ENCODE measurements at places on chromosomes 5 and 9.

- DNase-seq = no peak
Measured at GRCh38 chr9:21527579-21527978, 45.5 kb upstream of the IFNE start.

DNA sequence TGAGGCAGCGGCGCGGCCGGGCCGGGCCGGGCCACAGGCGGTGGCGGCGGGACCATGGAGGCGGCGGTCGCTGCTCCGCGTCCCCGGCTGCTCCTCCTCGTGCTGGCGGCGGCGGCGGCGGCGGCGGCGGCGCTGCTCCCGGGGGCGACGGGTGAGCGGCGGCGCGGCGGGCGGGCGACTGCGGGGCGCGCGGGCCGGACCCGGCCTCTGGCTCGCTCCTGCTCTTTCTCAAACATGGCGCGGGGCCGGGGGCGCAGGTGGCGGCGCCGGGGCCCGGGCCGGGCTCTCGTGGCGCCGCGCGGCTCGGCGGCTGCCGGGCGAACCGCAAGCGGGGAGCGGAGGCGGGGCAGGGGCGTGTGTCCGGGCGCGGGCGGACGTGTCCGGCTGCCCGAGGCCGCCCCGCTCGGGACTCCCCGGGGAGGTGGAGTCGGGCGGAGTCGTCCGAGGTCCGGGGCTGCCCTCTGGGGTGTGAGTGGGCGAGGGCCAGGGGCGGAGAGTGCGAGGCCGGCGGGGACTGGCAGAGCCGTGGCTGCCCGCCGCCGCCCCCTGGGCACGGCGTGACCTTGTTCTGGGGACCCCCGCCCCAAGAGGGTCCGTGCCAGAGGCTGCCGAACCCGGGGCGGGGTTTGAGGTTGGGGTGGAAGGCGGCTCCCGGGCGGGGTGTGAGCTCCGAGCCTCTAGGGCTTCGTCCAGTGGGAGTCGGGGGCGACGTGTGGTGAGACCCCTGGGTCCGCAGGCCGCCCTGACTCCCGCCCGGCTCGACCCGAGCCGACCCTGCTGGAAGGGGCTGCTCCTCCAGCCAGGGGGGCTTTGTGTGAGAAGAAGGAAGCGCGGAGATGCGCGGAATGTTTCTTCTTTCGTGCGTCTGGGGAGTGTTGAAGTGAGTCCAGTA lies 485 bp downstream of the TGFBR1 start:
- DNase-seq = no peak

DNA sequence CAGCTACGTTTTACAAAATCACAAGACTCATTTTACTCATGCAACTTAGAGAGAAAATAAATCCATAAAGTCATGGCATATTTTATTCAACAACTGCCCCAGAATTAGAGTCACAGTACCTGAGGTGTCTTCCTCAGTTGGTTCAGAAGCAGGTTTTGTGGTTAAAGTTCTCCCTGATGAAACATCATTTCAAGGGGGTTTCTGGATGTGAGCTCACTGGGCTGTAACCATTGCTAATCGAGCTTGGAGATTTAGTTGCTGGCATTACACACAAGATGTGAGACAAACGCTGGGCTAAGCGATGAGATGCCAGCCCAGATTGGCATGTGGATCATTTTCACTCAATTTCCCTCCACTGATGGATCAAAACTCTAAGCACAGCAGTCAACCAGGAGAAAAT lies 131.3 kb downstream of the PRELID2 start:
- no peak for DNase-seq

DNA sequence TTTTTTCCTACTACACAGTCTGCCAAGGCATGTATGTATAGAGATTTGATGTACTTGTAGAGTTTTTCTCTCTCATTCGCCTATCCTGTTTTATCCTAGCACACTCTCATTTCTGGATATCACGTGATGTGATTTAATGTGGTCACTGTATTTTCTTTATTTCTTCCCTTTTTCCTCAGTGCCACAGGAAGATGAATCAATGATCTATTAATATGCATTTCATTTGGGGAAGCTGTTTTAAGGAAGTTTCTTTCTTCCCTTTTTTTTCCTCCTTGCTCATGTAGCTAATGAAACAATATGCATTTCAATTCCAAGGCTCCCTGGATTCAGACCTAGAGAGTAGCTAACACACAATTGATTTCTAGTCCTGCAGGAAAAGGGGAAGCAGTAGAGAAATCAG lies 506.3 kb upstream of the WWC1 start:
- DNase-seq = no peak

- no peak for DNase-seq
Measured at GRCh38 chr5:157345485-157345884, 79.6 kb downstream of the CYFIP2 start.

DNA sequence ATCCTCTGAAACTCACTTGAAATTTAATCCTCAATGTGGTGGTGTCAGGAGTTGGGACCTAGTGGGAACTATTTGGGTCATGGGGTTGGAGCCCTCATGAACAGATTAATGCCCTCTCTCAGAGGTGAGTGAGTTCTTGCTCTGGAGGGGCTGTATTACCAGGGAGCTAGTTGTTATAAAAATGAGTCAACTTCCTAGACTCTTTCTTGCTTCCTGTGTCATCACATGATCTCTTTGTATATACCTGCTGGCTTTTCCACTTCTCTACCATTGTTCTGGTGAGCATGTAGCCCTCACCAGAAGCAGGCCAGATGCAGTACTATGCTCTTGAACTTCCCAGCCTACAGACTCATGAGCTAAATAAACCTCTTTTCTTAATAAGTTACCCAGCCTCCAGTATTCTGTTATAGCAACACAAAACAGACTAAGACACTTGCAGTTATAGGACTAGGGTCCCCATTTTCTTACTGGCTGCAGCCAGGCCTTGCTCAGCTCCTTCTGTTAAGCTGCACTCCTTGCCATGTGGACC lies 127.5 kb downstream of the SUSD1 start:
- no peak for DNase-seq

- DNase-seq = no peak
Measured at GRCh38 chr5:40331616-40332015, 348.1 kb upstream of the PTGER4 start.

DNA sequence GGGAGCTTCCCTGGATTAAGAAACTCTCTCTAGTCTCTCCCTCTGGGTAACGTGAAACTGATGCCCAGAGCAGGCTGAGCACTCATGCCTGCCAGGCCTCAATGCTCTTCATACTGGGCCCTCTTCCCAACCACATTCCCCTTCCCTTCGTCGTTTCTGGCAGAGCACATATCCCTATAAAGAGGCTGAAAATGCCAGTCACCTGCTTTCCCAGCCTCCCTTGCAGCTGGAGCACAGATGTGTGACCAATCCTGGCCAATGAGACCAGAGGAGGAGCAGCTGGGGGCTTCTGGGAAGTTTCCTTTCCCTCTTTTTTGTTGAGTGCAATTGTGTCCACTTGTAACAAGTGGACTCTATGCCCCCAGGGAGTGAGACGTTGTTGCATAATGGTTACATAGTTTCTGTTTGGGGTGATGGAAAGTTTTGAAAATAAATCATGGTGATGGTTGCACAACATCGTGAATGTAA lies 30.2 kb upstream of the SMIM23 start:
- DNase-seq = no peak

GRCh38 chr5:167233507-167234220 lies 1057.8 kb upstream of the WWC1 start:
- DNase-seq = no peak

GRCh38 chr9:2568689-2569088 lies 52.9 kb upstream of the VLDLR start:
- no peak for DNase-seq

GRCh38 chr5:161691911-161692310 lies 6.4 kb downstream of the GABRA6 start:
- DNase-seq = no peak

DNA sequence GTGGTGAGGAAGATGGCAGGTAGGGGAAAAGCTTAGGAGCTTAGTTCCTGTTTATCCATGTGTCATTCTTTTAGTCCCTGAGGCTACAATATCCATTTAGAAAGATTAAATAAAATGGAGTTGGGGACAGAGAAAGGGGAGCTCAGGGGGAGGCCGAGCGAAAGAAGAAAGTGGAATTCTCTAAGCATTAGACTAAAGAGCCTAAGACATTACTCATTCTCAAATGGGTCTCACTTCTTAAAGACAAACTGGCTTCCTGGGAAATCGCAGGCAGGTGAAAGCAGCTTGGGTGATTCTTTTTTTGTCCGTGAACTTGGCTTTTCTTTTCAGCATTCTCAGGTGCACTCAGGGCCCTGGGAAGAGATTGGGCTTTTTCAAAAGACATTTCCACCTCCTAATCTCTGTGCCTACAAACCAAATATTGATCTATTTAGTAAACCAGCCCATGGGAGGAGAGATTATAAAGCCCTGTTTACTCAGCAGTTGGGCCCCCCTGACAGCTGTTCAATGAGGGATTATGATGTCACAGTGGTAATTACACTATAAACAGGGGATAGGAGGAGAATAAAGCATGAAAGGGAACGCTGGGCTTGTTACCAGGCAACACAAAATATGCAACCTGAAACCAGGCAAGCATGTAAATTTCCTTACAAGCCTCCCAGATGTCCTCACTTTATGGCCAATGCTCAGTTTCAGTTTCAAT lies 584.0 kb downstream of the ACTL7B start:
- DNase-seq = no peak

- DNase-seq = no peak
Measured at GRCh38 chr5:110159202-110159601, 469.5 kb downstream of the MAN2A1 start.

- no peak for DNase-seq
Measured at GRCh38 chr9:129185991-129186390, 7.9 kb upstream of the IER5L start.

DNA sequence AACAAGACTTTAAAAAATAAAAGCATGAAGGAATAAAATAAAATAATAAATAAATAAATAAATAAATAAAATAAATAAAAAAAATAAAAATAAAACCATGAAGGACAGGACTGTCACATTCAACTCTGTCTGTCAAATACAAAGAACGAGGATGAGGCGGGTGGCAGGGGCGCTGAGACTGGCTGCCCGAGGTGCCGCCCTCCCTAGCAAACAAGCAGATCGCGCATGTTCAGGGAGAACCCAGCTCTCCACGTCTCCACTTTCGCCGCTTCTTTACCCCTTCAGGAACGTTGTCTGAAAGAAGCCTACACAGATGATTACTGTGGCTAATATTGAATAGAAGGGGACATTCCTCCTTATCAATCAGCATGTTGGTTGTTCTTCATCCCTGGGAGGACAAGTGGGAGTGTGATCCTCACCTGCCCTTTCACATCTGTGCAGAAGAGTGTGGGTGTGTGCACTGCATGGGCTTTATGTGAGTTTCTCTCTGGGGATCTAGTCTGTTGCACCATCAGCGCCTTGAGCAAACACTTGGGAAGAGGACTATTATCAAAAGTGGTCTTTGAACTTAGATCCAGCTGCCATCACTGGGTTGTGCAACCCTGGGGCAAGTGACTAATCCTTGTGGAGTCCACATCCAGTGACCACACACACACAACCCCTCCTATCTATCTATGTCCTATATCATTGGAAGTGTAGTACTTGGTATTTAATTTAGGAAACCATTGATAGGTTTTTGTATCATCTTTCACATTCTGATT lies 399.2 kb downstream of the IRX2 start:
- DNase-seq = no peak

GRCh38 chr5:35103637-35104299 lies 56.0 kb upstream of the AGXT2 start:
- no peak for DNase-seq

- no peak for DNase-seq
Measured at GRCh38 chr5:160260881-160261815, 31.8 kb downstream of the FABP6 start.

DNA sequence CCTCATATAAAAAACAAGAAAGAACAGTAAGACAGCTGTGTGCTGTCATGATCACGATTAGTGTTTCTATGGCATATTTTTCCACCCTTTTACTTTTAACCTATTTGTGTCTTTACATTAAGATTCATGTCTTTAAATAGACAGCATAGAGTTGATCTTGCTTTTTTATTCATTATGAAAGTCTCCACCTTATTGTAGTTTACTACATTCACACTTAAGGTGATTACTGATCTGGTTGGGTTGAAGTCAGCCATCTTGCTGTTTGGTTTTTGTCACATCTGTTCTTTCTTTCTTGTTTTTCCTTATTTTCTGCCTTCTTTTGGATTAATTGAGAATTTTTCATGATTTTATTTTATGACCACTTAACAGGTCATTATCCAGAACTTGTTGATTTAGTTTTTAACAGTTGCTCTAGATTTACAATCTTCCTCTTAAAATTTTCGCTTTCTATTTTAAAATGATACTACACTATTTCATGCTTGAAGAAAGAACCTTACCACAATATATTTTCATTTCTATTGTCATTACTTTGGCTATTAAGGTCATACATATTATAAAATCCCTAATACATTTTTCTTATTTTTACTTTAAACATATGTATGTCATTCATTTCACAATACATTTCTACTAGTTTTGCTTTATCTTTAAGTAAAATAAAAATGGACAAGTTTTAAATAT lies 292.5 kb downstream of the SH3GL2 start:
- no peak for DNase-seq

DNA sequence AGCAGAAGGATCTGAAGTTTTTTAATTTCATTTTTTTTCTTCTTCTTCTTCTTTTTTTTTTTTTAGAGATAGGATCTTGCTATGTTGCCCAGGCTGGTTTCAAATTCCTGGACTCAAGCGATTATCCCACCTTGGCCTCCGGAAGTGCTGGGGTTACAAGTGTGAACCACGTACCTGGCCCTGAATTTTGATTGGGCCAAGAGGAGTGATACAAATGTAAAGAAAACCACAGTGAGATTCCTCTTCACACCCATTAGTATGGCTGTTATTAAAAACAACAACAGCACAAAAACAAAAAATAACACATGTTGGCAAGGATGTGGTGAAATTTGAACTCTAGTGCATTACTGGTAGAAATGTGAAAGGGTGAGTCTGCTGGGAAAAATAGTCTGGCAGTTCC lies 79.1 kb downstream of the KLF4 start:
- no peak for DNase-seq

DNA sequence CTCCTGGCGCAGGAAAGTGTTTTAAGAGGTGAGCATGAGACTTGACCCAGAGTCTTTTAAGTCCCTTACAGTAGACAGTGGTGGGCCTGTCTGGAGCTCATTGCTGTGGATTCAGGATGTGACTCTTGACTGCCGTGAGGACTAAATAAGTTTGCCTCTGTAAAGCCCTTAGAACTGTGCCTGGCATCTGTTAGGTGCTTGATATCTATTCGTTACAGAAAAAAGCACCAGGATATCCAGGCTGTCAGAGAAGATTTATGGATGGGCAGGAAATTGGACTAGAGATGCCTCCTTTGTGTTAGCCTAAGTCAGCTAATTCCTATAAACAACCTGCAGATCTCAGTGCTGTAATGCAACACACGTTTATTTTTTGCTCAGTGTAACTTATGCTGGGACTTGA lies 12.6 kb downstream of the ERGIC1 start:
- DNase-seq = no peak

- no peak for DNase-seq
Measured at GRCh38 chr5:67194166-67194565, 2.4 kb downstream of the CD180 start.

DNA sequence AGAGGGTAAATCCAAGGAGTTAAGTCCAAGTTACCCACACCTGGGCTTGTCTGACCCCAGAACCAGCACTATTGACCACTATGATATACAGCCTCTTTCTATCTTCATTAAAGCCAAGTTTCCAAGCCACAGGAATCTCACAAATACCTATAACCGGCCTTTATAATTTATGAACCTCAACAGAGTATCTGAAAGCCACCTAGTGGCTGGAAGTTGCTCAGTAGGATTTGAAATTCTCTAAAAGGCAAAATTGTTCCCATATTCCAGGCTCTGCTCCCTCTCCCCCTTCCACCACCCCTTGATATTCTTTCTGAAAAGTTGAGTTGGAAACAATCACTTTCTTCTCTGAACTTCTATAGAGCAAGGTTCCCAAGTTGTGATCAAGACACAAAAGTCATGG lies 106.4 kb upstream of the GPR151 start:
- DNase-seq = no peak

Data from stimulated activated CD4-positive, alpha-beta T cell treated with anti-CD3 and anti-CD28 coated beads, TNF-alpha, amount 100 ng/mL, for 1 hour (primary cell).